ENCODE measurements at places on chromosomes 12 and 14.

- DNase-seq: no peak
Observed at GRCh38 chr12:129185855-129186254, 332.6 kb downstream of the GLT1D1 start.

- DNase-seq: no peak
Observed at GRCh38 chr12:49296034-49296835, 1.3 kb downstream of the PRPH start.

GRCh38 chr14:101773378-101773777, 11.9 kb downstream of the PPP2R5C start:
- no peak for DNase-seq

DNA sequence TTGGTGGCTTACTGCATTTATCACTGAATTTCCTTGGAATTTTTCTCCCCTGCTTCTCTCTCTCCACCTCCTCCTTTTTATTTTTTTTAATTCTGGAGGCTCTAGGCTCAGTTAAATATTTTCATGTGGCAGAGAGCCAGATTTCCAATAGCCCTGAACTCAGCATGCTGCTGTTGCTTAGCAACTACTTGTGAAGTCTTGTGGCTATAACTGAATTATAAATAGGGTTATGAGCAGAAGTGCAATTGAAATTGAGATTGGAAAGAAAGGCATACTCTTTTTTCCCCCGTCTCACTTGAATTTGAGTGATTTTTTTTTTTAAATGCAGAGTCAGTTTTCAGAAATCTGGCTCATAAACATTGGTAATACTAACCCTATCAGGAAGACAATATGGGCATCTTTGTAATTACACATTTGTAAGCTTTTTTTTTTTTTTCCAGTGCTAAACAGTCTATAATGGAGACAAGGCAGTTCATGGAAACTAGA, 38.3 kb downstream of the ATF7IP start:
- peak; percentile 93 for DNase-seq

DNA sequence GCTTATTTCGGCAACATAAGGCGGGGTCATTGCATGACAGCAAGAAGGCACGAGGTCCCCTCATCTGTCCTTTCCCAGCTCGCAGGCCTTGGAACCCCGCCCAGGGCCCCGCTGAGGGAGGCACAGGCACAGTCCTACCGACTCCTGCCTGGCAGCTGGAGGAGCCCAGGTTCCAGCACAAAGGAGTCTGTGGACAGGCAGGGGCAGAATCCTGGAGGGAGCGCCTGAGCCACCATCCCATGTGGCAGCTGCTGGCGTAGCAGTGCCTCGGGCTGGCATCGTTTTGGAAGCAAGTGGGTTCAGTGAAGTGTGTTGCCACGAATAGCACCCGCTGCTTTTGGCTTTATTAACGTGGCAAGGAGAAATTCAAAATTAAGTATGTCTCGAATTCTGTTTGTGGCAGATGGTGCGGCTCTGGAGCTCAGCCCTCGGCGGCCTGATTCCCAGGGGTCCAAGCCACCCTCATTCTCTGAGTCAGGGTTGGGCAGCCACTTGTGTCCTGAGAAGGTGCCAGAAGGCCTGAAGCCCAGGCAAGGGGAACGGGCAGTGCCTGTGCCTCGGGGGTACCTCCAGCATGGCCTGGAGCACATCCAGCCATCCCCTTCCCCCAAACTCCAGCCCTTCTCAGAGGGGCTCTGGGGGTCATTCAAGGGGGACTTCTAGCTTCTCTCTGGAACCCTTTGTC, 35.9 kb downstream of the SLC8B1 start:
- peak; percentile 90 for DNase-seq

DNA sequence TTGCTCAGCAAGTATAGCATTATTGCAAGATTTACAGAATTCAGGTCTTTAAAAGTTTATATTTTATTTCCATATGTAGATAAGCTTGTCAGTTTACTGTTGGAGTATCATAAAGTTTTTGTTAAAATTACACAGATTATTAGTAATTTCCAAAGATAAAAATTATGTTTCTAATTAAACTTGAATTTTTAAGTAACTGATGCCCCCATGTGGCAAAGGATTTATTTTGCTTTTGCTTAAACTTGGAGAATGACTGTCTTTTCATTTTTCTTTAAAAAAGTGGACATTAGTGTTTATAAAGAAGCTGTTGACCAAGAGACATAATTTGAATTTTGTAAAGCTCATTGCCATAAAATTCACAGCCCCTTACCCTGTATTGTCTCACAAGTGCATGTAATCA, 45.8 kb downstream of the ETNK1 start:
- DNase-seq: no peak

DNA sequence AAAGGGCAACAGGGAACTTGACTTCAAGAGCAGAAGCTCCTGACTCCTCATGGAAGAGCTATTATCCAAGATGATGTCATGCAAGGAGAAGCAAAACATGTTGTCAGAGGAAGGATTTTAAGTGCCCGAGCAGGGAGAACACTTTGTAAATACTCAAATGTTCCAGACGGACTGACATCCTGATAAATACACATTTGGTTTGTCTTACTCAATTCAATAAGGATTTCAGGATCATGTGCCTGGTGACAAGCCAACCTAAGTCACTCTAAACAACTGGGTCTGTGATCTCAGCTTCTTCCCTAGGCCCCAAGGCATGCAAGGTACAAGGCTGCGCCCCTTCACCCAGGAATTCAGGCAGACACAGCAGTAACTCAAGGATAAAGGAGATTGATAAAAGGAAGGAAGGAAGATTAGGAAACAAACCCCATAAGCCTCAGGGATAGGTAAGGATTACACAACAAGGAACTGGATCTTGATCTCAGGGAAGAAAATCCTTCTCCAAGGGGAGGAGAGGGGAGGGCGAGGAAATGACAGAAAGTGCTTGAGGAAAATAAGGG, 26.8 kb upstream of the CEBPE start:
- no peak for DNase-seq

- no peak for DNase-seq
Observed at GRCh38 chr12:97984436-97984835, 521.8 kb downstream of the RMST start.

DNA sequence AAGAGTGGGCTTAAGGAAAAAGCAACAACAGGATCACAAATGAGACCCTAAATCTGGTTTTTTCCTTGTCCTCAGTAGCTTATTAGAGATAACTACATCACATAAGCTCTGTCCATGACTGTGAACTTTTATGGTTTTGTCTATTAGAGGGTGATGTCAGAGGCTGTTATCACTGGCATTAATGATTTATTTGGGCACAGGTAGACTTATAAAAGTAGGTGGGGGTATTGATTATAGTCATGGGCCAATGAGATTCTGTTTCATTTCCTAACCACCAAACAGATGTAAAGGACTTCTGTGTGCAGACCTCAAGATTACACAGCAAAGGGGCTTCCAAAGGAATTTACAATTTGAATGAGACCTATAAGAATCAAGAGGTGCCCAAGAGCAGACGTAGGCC, 316.4 kb downstream of the NRXN3 start:
- DNase-seq: no peak

- no peak for DNase-seq
Observed at GRCh38 chr12:72315858-72316257, 43.7 kb downstream of the TRHDE start.

DNA sequence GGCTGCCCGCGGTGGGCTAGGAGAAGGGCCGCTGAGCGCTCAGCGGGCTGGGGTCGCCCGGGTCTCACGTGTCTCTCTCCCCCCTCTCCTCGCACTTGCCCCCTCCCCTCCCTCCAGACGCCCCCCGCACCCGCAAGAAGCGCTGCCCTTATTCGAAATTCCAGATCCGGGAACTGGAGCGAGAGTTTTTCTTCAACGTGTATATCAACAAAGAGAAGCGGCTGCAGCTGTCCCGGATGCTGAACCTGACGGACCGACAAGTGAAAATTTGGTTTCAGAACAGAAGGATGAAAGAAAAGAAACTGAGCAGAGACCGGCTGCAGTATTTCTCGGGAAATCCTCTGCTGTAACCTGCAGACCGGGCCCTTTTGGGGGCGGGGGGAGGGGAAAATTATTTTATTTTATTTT, 314 bp upstream of the HOTAIR start:
- DNase-seq: no peak

DNA sequence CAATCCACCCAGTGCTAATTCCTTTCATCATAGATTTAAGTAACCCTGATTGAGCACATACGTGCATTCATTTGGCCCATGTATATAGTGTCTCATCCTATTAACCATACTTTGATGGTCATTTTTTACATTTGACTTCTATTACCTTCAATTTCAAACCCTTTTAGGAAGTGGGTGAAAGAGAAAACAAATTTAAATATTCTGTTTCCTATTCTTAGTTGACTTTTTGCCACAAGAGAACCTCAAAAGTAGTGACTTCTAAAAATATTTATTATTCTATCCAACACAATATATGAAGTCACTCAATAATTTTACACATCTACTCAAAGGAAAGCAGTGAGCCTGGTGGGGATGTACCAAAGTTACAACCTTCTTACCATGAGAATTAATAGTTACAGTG, 164.9 kb downstream of the CEP128 start:
- no peak for DNase-seq

GRCh38 chr12:120404271-120404670, 33.6 kb upstream of the COX6A1 start:
- no peak for DNase-seq

- no peak for DNase-seq
Observed at GRCh38 chr12:129200576-129200975, 347.3 kb downstream of the GLT1D1 start.

GRCh38 chr12:29238822-29239291, 89.8 kb downstream of the FAR2 start:
- no peak for DNase-seq

- no peak for DNase-seq
Observed at GRCh38 chr12:116887244-116887643, 6.0 kb upstream of the HRK start.

GRCh38 chr12:127579446-127579845, 687.5 kb upstream of the TMEM132C start:
- DNase-seq: no peak

DNA sequence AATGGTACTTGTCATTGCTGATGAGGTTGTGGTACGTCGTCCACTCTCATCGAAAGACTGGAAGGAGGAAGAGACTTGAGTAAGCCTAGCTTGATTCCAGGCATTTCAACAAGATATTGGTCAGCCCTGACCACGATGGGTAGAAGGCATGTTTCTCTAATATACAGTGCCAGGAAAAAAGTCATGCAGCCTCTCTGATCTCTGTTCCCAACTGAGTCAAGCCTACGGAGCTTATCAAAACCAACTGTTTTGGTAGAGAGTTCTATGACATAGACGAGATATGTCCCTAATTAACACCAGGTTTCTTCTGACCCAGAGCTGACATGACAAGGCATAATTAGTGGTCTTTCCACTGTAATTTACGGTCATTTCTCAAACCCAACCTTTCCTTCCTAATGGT, 58.5 kb downstream of the NIN start:
- no peak for DNase-seq

DNA sequence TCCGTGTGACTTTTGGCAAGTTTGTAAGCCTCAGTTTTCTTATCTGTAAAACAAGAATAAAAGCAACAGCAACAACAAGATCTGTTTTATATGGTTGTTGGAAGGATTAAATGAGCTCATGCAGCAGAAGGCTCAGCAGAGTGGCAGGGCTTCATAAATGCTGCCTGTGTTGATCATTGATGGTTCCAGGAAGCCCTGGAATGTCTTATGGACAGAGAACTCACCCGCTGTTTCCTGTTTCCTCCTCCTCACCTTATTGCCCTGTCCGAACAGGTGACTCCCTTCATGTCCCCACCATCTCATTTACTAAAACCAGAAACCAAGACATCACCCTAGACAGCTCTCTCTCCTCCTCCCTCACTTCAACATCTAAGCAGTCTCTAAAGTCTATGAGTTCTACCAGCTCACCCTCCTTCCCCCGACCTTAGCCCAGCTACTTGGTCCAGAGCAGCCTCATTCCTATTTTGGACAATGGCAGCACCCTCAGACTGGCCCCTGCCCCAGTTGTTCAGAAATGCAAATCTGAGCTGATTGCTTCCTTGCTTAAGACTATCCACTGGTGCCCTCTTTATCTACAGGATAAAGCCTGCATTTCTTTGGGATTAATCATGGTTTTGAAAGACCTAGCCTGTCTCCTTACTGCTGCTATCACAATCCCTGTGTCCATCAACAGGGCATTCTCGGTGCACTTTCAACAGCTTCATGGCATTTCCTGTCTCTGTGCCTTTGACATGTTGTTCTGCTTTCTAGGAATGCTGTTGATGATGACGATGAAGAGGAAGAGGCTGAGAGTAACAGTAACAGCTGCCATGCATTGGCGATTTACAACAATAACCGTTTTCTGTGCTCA, 21.4 kb upstream of the GSG1 start:
- DNase-seq: no peak

- no peak for DNase-seq
Observed at GRCh38 chr14:26606729-26607312, 9.0 kb upstream of the NOVA1 start.

DNA sequence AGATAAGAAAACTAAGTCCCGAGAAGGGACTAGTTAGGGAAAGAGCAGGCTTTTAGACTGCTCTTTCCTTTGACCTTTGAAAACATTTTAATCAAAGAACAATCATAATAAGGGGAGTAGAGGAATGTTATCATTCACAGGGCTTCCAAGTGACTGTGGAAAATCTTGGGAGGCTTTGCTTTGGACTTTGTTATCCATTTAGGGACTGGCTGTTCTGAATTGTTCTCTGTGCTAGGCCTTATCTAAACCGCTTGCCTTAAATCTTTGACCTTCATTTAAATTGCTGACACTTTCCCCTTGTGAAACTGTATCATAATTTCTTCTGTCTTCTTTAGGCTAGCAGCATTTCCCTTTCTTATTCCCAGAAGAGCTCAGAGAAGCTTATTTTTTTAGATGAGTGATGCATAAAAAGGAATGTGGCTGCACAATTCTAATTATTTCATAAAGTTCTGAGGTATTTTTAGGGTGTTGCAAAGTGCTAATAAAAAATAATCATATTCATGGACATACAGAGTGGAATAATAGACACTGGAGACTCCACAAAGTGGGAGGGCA, 9.5 kb upstream of the CALM1 start:
- DNase-seq: no peak

DNA sequence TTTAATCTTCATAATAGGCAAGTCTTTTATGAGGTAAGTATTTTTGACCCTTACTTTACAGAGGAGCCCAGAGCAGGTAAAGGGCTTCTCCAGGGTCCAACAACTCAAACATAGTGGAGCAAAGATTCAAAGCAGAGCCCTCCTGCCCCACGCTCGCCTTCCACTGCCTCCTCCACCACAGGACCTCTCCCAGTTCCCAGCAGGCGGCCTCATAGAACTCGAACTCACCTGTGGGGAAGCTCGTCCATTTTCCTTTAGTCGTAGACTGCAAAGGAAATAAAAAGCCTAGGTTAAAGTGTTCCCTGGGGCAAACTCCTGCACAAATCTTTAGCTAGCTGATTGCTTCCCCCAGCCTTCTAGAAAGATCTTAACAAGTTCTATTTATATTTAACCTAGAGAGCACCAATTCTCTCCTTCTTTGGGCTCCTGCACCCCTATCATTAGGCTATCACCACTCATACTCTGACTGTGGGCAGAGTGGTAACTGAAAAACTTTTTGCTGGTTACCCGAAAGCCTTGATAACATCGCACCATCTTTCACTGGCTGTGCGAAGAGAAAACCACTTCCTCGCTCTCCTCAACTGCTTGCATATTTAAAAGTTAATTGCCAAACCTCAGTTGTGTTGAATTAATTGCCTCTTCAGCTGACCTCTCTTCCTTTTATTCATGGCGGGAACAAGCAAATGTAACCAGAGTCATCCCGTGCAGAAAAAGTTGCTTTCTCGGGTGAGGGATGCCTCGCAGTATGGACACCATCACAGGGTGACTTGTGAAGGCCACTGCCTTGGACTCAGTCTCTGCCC, 299.6 kb downstream of the DPF3 start:
- no peak for DNase-seq

GRCh38 chr12:7145671-7146070, 15.5 kb downstream of the CLSTN3 start:
- no peak for DNase-seq
